ENCODE measurements at places on chromosomes 4 and X.

- DNase-seq = no peak
Measured at GRCh38 chrX:31487951-31488350, 416.1 kb upstream of the FTHL17 start.

GRCh38 chr4:154049457-154050181 is 260.7 kb upstream of the SFRP2 start:
- DNase-seq = peak; percentile 81

GRCh38 chr4:164977243-164978164 is at the start of gene TRIM61:
TSS of gene TRIM61 (minus strand) at chr4:164977657. CDS start at chr4:164970002, 7,655 bp downstream.
- DNase-seq = peak; percentile 24

- DNase-seq = no peak
Measured at GRCh38 chrX:34612036-34612435, 45.0 kb downstream of the TMEM47 start.

GRCh38 chr4:185128272-185129119 is 14.6 kb upstream of the SLC25A4 start:
- peak; percentile 91 for DNase-seq

DNA sequence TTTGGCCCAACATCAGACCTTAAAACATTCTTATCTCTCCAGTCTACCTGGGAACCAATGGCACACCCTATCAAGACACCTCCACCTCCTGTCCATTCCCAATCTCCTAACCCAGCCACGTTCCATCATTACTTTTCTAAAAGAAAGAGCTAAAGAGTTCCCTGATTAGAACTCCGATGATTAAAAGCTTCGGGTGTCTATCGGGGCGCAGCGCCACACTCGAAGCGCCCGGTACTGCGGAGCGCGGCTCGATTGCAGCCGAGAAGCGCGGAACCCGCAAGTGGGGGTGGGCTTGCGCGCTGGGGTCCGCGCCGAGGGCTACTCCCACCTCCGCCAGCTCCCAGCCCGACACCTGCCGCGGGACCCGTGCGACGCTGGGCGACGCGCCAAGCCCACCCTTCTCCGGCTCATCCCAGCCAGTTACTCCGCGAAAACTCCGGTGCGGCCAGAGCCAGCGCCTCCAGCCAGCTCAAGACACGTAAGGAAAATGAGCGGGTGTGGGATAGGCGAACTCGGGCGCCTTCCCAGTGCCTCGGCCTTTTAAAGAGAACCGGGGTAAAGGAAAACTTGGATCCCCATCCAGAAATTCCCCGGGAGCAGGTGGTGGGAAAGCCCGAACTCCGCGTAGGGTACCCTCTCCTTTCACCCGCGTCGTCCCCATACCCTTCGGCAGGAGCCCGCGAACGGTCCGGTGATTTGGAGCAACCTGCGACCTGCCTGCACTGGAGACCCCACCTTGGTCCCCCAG is 593 bp downstream of the NPY1R start:
- DNase-seq = peak; percentile 72
